Ureter (tissue), 1 donor: ENCODE measurements at places on chromosomes 13 and 19. TPM values are rescaled to one million over a fixed set of nuclear protein-coding genes. Genes with fewer than 3 reads are reported as not detected.

DNA sequence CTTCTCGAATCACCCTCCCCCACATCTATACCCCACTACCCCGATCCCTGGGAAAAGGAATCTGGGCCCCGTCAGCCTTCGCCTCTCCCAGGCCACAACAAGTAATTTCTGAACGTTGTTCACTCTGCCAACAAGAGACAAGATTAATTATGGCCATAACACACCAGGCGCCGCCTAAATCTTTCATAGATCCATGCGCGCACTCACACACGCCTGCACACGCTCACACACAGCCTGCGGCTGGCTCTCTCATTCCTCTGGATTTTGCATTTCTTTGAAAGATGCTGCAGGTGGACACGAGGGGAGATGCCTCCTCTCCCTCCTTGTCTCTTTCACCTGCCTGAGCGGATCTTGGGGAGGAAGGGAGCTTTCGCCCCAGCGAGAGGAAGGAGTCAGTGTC, 17.1 kb downstream of the ZNRF4 start:
- no peak for DNase-seq

DNA sequence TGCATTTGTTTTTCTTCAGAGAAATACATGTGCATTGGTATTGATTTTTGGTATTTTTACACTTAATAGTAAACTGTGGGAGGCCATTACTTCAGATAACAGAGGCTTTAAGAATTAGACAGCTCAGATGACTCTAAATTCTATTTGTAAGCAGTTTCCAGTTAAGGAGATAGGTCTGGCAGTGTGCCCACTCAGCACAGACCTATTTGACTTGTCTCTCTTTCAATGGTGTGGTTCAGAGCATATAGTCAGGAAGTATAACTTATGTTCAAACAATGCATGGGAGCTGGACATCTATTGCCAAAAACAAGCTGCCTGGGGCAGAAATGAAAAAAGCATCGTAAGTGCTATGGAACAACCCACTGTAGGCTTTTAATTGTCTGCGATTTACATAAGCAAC, 370.7 kb downstream of the HS6ST3 start:
- DNase-seq, result no peak

- no peak for DNase-seq
Observed at GRCh38 chr19:57317503-57317902, 2.8 kb upstream of the ZNF543 start.

DNA sequence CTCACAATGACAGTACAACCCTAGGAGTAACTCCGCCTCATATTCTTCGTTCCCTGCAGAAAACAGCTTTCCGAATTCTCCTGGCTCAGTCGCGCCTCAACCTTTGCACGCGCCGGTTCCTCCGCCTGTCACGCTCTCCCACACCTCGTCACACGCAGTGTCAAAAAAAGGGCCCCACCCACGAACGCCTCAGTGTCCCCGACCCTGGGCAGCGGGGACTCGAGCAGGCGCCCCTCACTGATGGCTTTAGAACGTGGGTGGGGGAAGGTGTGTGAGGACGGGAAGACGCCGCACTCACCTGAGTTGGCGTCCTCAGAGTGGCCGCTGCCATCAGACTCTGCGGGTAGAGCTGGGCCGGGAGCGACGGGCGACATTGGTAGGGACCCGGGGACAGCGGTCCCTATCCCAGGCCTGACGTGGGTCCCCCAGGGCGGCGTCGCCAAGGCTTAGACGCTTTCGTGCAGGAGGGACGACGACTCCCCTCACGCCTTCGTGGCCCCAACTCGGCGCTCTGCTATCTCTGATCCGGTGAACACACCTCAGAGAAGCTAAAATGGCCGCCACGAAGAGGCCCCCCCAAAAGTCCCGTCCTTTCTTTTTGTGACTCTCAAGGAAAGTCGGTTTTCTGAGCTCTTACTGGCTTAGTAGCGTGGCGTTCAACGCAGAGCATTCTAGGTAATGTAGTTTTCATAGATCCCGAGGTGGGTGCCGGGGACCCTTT, at the start of gene ZNF154:
Gene ZNF154 (minus strand): TSS at position 564 of the 721 bp plus-strand sequence. CDS start 233 bp downstream, at position 331.
- peak; percentile 65 for DNase-seq

DNA sequence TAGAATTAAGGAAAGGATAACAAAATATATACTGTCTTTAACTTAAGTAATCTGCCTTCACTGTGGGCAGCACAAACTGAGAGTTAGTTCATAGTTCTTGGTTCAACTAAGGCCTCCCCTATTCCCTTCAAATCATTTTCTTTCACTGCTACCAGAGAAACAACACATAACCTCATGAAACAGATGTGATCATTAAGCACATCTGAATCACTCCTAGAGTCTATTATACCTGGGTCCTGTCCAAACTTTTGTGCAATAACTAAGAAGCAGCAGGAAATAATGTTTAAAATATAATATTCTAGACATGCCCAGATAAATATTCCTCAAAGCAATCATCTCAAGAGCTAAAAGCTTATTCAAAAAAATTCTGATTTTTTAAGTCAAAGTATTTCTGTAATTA, 62.9 kb downstream of the ZC3H13 start:
- DNase-seq, result no peak

DNA sequence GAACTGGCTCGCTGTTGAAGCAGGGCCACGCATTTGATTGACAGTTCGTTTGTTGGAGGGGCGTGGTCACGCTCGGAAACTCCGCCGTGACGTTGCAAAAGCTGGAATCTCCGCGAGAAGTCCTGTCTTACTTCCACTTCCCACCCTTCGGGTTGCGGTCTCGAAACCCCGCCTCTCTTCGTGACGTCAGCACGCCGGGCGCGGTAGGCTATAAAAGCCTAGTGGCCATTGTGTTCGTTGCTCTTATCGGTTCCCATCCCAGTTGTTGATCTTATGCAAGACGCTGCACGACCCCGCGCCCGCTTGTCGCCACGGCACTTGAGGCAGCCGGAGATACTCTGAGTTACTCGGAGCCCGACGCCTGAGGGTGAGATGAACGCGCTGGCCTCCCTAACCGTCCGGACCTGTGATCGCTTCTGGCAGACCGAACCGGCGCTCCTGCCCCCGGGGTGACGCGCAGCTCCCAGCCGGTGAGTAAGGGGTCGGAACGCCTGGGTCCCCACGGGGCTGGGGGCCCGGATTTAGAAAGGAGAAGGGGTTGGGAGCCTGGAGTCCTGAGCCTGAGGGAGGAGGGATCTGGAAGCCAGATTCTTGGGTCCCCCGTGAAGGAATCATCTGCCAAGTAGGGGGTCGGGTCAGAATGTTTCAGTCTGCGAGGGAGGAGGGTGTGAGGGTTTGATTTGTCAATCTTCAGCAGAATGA, at the start of gene PPP1R15A:
Gene PPP1R15A (plus strand): TSS at position 240 of the 702 bp plus-strand sequence. CDS start 813 bp downstream, outside the sequence.
- peak; percentile 100 for DNase-seq

DNA sequence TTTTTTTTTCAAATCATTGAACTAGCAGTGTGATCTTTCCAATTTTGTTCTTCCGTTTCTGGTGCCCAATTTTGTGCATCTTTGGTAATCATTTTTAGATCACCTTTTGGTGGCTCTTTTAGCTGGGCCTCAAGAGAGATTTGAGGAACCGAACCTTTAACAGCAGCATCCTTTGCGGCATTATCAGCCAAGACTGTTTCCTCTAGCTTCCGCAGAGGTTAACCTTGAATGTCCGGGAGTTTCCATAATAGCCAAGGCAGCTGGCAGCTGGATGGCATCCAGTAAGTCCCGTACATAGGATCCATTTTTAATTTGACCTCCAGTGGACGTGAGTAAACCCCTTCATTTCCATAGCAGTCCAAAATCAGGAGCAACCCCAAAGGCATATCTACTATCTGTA, 9.6 kb downstream of the IRGC start:
- DNase-seq, result no peak

- peak; percentile 43 for DNase-seq
Observed at GRCh38 chr19:2044709-2045500, 6.1 kb downstream of the MKNK2 start.

DNA sequence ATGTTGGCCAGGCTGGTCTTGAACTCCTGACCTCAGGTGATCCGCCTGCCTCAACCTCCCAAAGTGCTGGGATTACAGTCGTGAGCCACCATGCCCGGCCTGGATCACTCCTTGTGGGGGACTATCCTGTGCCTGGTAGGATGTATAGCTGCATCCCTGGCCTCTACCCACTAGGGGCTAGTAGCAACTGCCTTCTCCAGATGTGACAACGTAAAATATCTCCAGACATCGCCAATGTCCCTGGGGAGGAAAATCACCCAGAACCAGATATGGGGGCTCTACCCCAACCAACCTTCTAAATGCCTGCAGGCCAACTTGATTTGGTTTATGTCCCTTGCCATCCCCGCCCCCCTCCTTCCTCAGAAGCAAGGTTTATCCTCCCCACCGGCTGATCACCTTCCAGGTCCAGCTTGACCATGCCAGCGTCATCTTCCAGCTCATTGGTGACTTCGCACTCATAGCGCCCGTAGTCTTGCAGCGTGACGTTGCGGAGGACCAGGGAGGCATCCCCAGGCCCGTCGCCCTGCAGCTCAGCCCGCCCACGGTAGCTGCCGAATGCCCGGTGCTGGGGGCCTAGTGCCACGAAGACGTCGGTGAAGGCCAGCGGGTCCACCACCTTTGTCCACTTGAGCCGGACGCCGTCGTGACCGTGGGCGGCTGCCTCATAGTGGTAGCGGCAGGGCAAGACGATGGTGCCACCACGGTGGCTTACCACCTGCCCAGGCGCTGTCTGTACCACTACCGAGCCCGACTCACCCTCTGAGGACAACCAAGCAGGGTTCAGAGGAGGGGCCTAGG, 12.5 kb downstream of the TM6SF2 start:
- DNase-seq, result no peak

- DNase-seq, result no peak
Observed at GRCh38 chr19:39759457-39760184, 19.0 kb upstream of the LEUTX start.

DNA sequence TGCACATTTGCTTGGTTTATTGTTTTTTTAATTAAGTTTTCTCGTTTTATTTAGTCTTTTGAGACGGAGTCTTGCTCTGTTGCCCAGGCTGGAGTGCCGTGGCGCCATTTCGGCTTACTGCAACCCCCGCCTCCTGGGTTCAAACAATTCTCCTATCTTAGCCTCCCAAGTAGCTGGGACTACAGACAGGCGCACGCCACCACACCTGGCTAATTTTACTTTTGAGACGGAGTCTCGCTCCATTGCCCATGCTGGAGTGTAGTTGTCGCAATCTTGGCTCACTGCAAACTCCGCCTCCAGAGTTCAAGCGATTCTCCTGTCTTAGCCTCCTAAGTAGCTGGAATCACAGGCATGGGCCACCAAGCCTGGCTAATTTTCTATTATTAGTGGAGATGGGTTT, 1.3 kb downstream of the RPS9 start:
- DNase-seq, result no peak

DNA sequence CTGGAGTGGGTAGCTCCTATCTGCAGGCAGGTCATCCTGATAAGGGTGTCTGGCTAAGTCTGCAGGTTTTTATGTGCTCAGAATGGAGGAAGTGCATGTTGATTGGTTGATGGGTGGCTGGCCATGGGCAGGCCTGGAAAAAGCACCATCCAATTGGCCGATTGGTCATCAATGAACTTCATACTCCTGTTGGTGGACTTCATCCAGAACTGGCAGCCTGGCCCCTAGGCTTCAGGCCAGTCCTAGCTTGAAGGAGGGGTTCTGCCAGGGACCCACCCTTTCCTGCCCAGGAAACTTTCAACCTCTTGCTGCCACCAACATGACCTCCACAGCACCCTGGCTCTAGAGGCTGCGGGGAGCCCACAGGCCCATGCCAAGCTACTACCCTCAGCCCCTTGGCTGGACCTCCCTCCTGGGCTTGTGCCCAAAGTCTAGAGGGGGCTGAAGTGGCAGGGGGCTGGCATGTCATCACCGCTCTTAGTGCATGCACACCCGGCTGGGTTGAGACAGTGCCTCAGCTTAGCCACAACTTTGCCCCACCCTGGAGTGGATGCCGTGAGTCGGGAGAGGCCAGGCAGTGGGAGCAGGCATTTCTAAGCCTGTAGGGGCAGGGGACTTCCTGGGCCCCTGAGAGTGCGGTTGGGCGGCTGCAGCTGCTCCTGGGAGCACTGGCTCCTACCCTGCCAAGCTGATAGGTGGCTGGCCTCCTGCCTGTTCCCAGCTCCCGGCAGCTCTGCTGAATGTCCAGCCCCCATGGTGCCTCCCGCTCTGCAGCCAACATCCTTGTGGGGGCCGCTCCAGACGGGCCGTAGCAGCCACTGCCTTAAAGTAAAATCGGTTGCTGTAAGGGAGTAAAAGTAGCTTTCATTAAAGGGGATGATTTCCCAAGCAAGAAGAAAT, 13.2 kb downstream of the DNAJC15 start:
- DNase-seq, result no peak

DNA sequence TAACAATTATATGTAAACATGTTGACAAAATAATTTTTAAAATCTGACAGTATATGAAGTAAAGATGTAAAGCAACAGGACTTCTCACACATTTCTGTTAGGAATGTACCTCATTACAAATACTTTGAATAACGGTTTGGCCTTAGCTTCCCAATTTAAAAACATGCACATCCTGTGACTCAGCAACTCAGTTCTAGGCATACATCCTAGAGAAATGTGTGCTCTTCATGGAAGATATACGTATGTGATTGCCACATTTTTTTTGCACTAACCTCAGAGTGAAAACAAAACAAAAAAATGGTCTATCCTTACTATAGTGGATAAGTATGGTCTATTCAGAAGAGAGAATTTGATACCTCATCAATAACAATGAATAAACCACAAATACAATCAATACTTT, 314.6 kb downstream of the LIG4 start:
- no peak for DNase-seq

DNA sequence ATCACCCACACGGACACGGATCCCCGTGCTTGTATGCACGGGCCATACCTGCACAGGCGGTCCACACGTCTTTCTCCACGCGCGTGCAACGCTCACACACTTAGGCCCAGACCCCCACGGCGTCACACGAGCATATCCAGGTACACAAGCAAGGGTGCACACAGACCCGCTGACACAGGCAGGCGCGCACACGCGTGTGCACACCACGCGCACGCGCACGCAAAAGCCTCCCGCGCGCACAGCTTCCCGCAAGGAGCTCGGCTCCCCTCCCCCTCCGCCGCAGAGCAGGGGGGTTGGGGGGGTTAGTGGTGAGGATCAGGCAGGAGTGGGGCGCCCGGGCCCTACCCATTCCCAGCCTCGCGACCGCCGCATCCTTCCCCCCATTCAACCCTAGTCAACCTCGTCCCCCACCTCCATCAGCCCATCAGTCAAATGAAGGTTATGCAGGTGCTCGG, 407 bp downstream of the RAB3A start:
- DNase-seq, result no peak

- DNase-seq, result no peak
Observed at GRCh38 chr19:2483084-2483483, 7.2 kb downstream of the GADD45B start.

DNA sequence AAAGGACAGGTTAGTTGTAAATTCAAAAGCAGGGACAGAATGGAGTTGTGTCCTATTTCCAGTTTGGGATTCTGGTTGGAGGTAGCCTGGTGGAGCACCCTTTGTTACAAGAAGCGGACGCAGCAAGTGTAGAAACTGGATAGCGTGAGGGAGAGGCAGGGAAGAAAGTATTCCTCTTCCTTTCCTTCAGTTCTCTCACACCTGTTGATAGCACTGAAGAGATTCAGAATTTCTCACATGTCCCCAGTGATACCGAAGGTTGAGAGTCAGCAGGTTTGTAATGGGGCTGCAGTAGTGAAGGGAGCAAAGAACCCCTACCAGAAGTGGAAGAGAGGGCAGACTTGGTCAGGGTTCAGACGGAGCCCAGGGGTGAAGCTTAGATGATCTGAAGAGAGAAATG, 399.2 kb downstream of the SPRY2 start:
- DNase-seq, result no peak

Gene KLK10
- total RNA-seq, result 0.29 TPM

Gene SYCN
- not detected for total RNA-seq

Gene SUPT20H
- total RNA-seq, result 100.0 TPM

Gene ZNF560
- not detected for total RNA-seq

Gene C19orf85
- total RNA-seq, result not detected

Gene KLHL1
- not detected for total RNA-seq

Gene F7
- total RNA-seq, result not detected
